Stimulated activated CD4-positive, alpha-beta T cell treated with anti-CD3 and anti-CD28 coated beads, Interleukin-4, amount 100 ng/mL, for 4 hours (primary cell): ENCODE measurements at places on chromosomes 13 and 19.

DNA sequence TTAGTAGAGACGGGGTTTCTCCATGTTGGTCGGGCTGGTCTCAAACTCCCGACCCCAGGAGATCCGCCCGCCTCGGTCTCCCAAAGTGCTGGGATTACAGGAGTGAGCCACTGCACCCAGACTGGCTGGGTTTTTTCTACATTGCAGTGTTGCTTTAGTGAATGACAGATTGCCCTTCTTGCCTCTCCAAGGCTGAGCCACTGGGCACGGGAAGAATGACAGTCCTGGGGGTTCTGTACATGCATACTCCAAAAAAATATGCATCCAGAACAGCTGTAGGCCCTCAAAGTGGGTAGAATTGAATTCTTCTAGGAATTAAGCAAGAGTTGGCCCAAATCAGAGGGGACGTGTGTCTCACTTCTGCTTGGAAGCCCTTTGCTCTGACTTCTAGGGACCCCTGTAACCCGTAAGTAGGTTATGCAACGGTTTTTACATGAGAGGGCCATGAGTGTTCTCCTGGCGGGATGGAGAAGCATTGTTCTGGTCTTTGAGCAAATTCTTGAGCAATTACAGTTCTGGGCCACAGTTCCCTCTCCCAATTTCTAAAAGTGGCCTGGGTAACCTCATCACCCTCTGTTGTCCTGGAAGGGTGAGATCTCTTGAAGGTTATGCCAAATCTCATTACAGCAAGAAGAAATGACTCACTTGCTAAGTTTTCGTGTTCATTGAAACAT lies 3.6 kb downstream of the ACTN4 start:
- DNase-seq, result no peak

DNA sequence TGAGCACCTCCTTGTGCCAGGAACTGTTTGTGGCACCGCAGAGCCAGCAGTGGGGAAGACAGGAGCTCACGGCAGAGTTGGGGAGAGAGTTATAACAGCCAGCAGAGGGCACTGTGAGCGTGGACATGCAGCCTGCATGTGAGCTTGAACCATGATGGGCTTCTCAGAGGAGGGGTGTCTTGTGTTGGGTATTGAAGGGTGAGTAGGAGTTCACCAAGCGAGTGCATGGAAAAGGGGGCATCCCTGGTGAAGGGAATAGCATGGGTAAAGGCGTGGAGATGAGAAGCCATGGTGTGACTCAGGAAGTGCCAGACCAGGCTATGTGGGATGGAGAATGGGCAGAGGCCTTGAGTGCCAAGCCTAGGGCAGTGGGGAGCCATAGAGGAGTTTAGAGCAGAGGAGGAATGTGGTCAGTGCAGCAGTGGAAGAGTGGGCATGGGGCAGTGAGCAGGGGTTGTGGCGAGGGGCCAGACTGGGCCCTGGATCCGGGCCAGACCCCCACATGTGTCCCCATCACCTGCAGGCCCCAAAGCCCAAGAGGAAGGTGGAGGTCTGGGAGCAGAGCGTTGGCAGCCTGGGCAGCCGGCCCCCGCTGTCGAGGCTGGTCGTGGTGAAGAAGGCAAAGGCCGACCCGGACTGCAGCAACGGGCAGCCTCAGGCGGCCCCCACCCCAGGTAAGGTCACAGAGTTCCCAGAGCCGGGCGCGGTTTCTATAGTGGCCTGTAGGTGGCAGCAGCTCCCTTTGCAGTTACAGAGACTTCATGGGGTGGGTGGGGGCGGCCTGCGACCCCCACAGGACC lies 11.8 kb upstream of the SHD start:
- DNase-seq, result peak; percentile 48

DNA sequence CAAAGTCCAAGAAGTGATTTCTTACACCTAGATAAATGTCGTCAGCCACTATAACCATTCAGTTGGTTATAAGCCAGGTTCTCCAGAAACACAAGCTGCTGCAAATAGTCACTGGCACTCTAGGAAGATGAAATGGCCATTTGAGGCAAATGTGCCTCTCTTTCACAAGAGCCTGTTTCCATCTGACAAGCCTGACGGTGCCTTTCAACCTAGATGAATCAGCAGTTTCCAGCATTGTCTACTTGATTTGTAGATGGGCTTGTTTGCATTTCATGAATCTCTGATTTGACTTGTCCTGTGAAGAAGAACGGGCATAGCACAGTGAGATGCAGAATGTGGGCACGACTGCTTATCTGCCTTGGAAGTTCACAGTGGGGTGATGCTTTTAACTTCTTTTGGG lies 327.2 kb downstream of the LMO7 start:
- no peak for DNase-seq

DNA sequence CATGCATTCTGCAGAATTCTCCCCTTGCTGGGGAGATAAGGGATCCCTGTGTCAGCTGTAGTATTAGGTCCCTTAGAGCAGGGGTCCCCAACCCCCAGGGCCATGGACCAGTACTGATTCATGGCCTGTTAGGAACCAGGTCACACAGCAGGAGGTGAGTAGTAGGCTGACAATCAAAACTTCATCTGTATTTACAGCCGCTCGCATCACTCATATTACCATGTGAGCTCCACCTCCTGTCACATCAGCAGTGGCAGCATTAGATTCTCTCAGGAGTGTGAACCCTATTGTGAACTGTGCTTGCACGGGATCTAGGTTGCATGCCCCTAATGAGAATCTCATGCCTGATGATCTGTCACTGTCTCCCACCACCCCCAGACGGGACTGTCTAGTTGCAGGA lies 37.9 kb downstream of the CPAMD8 start:
- no peak for DNase-seq

- DNase-seq, result peak; percentile 24
These were observed 64.2 kb upstream of the UQCRFS1 start for GRCh38 chr19:29277102-29277501.

- no peak for DNase-seq
These were observed 118.8 kb downstream of the NUFIP1 start for GRCh38 chr13:44870456-44870929.

- DNase-seq, result no peak
These were observed 6.9 kb downstream of the FBN3 start for GRCh38 chr19:8142513-8142900.
